ENCODE measurements at places on chromosomes 2 and 18.

DNA sequence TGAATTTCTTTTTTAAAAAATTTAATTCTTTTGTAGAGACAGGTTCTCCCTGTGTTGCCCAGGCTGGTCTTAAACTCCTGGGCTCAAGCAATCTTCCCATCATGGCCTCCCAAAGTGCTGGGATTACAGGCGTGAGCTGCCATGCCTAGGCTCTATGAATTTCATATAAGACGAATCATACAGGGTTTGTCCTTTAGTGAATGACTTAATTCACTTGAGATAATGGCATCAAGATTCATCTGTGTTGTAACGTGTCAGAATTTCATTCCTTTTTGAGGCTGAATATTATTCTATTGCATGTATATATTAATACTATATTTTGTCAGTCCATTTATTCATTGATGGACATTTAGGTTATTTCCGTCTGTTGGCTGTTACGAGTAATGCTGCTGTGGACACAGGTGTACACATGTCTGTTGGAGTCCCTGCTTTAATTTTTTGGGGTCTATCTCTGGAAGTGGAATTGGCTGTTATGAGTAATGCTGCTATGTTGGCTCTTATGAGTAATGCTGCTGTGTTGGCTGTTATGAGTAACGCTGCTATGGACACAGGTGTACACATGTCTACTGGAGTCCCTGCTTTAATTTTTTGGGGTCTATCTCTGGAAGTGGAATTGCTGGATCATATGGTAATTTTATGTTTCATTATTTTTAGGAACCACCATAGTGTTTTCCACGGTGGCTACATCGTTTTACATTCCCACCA lies 210.6 kb downstream of the CAMKMT start:
- no peak for DNase-seq

DNA sequence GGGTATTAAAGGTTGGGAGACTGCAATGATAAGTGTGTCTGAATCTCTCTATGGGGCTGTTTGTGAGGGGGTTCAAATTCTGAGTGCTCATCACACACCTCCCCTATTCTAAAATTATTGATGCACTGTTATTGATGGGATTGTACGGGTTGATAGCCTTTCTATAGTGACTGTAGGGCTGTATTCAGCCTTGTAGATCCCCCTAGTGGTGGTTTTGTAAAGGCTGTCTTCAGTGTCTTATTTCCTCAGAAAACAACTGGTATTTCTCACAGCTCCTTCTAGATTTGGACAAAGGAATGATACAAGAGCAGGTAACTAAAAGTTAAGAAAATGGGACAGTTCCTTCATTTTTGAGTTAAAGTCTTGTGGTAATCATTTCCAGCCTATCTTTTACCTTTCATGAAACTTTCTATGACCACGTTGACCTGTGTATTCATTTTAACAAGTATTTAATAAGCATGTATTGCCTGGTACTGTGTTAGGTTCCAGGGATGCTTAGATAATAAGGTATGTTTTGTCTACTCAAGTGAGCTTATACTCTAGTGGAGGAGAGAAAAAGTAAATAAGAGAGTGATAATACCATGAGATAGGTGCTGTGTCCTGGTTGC lies 21.2 kb downstream of the SMAD4 start:
- no peak for DNase-seq

DNA sequence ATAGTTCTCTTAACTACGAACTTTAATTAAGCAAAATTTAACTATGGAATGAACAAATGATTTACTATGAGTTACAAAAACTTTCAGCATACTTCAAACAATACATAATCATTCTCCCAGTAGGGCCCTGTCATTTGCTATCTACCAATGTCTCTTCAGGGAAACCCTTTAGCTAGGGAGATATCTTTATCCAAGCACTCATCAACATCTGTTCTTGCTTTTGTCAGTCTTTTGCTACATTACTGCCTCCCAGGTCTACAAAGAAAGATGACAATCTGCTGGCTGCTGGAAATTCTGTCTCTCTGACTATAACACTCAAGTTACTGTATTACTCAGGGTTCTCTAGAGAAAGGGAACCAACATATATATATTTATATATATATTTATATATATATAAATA lies 1626.3 kb upstream of the CELF4 start:
- no peak for DNase-seq

DNA sequence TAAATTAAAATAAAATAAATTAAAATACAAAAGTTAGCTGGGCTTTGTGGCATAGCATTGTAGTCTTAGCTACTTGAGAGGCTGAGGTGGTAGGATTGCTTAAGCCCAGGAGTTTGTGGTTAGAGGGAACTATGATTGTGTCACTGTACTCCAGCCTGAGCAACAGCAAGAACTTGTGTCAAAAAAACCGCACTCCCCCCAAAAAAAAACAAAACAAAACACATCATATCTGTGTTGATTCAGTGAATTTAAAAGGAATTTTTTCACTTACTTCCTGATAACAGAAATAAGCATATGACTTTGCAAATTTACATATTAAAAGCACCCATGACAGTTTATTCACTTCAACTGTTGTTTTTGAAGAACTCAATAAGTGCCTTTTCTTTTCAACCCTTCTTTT lies 68.1 kb upstream of the PELI1 start:
- DNase-seq, result no peak

DNA sequence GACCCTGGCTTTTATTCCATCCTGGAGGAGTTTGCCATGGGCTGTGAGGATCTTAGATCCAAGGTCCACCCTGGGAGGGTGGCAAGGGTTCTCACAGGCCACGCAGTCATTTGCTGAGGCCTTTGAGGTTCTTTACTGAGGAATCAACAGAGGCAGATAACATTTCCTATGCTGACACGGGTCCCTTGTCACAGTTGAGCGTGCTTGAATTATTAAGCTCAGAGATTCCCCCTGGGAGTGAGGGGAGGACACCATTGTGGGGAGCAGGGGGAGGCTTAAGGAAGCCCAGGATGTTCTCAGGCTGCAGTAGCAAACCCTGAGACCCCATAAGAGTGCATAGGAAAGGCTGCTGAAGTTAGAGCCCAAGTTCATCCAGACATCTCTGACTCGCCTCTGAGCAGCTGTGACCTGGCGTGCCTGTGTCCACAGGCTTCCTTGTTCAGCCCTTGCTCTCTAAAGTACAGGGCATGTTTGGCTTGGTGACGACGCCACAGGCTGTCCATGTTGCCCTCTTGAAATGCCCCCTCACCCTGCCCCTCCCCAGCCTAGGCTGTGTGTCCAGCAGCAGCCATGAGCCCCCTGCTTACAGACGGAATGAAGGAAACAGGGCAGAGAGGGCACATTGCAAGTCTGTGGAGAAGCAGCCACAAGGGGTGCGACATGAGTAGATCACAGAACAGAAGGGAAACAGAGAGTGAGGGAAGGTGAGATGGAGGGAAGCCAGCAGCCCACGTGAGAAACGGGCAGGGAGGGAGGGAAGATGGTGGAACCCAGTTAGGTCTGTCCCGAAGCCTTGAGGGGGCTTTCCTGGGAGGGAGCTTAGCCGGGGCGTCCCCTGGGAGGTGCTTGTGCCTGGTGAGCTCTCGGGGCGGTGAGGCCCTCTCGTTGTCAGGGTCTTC lies 34.0 kb downstream of the NAPG start:
- no peak for DNase-seq

GRCh38 chr18:78448106-78448505 lies 531.5 kb upstream of the SALL3 start:
- no peak for DNase-seq

GRCh38 chr2:240159251-240159839 lies 18.9 kb upstream of the OTOS start:
- no peak for DNase-seq

- no peak for DNase-seq
These were observed 5.2 kb downstream of the GALR1 start for GRCh38 chr18:77254711-77255405.

GRCh38 chr2:211751848-211752247 lies 786.8 kb downstream of the ERBB4 start:
- DNase-seq, result no peak

DNA sequence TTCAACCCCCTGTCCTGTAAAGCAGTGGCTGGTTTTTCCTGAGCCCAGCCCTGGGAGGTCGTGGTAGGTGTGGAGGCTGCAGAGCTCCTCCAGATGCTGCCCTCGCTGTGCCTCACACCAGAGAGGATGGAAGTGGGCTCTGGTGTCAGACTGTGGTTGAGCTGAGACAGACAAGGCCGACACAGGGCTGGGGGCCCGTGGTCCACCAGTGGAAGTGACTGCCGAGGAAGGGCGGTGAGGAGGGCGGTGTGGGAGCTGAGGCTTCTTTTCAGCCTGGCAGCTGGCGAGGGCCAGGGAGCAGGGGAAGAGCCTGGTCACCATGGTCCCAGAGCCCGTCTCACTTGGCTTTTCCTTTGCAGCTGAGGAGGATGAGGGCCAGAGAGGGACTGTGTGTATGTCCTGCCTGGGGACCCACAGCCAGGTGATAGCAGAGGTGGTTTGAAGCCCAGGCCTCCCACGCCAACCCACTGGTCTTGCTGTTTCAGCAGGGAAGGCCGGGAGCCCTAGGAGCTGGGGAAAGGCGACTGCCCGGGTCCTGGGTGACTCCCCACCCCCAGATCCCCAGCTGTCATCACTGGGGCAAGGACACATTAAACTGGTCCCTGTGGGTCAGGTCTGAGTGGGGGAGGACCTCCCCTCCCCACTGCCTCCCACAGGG lies 8.5 kb downstream of the SFTPB start:
- no peak for DNase-seq

GRCh38 chr2:151973901-151974199 lies 125.0 kb downstream of the CACNB4 start:
- DNase-seq, result no peak

GRCh38 chr2:173568054-173568453 lies 213.4 kb downstream of the CDCA7 start:
- peak; percentile 5 for DNase-seq

GRCh38 chr18:45127405-45127804 lies 446.7 kb downstream of the SETBP1 start:
- DNase-seq, result no peak

DNA sequence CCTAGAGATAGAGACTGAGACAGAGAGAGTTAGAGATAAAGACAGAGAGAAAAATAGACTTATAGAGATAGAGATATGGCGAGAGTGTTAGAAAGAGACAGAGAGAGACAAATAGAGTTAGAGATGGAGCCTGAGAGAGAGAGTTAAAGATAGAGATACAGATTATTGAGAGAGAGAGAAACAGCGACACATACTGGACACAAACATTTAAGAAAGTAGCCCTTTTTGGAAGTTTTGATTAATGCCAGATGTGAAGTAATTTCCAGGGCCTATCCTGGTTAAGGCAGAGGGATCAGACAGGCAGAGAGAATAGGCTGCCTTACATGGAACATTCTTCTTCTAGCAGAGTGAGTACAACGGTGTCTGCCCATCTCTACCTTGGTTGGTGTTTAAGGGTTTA lies 311.6 kb upstream of the CDH7 start:
- no peak for DNase-seq

GRCh38 chr18:49858309-49859020 lies 45.1 kb upstream of the ACAA2 start:
- peak; percentile 73 for DNase-seq

GRCh38 chr2:74736589-74736988 lies 82.5 kb downstream of the SEMA4F start:
- DNase-seq, result no peak

DNA sequence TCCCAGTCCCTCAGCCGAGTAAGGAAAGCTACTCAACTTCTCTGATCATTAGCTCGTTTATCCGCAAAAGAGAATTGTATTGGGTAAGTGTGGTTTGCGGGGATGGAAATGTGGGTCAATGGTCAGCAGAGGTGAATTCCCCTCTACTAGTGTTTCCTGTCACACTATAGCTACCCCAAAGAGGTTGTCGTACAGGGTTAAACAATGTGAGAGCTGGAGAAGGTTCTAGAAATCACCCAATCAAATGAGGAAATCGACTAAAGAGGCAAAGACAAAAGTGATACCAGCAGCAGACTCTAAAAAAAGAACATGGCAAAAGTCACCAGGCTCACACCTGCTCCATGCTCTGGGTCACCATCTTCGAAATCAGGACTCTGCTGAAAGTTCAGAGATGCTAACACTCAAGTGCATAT lies 144.7 kb upstream of the ITGA4 start:
- DNase-seq, result peak; percentile 63

DNA sequence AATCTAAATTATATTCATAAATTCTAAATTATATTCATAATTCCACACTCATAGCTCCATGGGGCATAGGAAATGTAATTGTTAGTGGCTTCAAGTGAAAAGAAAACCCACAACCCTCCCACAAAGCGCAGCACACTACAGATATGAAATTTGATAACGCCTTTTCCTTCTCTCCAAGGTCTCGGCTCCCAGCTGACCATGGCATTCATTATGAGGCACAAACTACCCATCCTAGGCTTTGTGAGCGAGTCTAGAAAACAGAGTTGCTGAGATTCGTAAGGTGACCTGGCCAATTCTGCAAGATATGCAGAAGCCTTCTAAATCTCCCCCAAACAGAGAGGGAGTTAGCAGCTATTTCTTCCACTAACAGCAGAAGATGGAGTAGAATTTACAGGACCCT lies 5.4 kb downstream of the NPPC start:
- DNase-seq, result no peak

DNA sequence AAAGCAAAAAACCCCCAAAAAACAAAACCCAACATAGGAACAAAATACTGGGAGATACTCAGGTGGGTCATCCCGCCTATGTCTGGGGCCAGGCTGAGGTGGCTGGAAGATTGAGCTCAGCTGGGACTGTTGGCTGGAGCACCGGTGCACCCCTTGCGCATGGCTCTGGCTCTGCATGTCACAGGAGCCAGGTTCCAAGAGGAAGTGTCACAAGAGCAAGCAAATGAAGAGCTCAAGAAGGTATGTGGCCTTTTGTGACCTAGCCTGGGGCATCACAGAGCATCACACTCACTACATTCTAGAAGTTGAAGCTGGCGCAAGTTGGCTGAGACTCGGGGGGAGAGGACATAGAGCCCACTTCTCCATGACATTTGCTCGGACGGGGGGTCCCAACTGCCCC lies 40.6 kb downstream of the PDCL3 start:
- DNase-seq, result no peak

GRCh38 chr2:71798266-71799012 lies 345.1 kb downstream of the DYSF start:
- DNase-seq, result peak; percentile 22

GRCh38 chr2:45004562-45005191 lies 4.6 kb downstream of the SIX2 start:
- no peak for DNase-seq

GRCh38 chr2:119517433-119517832 lies 6.8 kb downstream of the SCTR start:
- DNase-seq, result peak; percentile 50

DNA sequence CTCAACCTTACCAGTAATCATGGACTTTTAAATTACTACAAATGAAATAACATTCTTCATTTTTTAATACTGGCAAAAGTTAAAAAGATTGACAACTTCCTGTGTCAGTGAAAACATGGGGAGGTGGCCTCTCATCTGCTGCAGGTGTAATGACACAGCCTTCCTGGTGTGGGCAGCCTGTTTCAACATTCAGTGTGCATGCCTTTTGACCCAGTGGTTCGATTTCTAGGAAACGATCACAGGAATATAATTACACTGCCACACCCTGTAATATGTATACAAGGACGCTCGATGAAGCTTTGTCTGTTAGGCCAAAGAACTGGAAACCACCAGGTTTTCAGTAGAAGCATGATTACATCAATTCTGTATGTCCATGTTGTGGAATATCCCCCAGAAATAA lies 68.7 kb downstream of the MTHFD2 start:
- DNase-seq, result peak; percentile 41

Measured in stimulated activated naive CD8-positive, alpha-beta T cell treated with anti-CD3 and anti-CD28 coated beads, Interleukin-15, Interleukin-2, amounts not matched to agents 100 U/mL and 50 U/mL, for 24 hours (primary cell).